Calu3 (cell line): ENCODE measurements at places on chromosomes 4 and X.
A peak's percentile ranks its signal among the peaks of the same experiment; 100 is the strongest.

DNA sequence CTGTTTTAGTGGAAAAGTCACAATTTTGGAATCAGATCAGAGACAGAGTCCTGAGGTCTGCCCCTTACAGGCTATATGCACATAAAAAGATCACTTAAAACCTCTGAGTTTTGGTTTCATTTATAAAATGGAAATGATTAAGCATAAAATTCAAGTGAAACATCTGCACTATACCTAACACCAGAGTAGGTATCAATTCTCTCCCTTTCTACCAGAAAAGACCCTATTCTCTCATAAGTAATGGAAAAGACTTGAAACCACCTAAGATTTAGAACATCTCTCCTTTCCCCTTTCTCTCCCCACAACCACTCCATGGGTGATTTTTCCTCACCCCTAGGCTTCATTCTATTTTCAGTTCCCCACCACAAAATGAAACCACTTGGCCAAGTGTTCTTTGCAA is 907 bp downstream of the LHFPL1 start:
- DNase-seq = no peak

- peak; percentile 55 for DNase-seq
Measured at GRCh38 chrX:12970691-12971202, 4.2 kb upstream of the TMSB4X start.

DNA sequence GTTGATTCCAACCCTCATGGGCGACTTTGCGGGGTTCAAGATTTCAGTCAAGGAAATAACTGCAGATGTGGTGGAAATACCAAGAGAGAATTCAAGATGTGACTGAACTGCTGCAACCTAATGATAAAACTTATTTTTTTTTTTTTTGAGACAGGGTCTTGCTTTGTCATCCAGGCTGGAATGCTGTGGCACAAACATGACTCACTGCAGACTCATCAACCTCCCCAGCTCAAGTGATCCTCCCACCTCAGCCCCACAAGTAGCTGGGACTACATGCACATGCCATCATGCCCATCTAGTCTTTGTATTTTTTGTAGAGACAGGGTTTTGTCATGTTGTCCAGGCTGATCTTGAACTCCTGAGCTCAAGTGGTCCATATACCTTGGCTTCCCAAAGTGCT is 19.5 kb upstream of the WDFY3 start:
- DNase-seq = no peak

DNA sequence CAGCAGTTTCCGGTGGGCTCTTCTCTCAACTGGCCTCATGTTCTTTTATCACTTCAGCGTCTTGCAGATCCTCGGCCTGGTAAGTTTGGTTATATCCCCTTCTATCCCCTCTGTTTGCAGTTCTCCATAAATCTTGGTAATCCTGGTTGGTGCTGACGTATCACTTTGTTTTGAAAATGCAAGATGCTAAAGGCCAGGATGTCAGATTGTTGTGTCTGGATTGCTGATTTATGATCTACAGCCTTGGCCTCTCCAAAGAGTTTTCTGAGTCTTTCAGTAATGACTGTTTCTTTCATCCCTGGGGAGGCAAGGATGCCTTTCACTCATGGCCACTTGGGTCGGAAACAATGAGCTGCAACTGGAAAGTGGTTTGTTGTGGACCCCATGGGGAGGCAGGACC is 146.4 kb downstream of the AMMECR1 start:
- DNase-seq = no peak

DNA sequence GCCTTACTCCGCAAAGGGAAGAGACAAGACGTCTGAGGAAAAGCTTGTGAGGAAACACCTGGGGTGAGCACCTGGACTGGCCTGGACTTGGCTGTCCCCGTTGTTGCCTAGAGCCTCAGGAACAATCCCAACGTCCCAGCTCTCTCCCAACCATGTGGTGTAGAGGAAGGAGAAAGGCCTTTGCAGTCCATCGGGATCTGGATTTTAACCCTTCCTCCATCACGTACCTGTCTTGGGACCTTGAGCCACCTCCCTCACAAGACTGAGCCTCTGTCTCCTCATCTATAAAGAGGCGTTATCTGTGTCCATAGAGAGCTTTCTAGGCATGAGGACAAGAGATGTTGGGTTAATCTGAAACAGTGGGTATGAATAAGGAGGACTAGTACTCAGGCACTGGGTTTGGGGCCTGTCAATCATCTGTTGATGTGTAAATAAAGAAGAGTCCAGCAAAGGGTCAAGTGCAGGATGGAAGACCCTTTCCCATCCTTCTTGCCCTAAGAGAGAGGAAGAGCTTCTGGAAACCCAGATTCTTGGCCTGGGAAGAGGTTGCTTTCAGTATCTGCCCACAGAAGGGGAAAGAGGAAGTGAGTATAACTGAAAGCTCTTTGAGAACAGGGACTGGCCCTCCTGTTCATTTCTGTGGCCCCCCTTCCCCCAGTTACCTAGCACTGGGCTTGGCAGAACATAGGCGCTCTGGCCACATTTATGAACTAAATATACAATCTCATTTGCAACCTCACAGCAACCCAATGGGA is 137.1 kb downstream of the PJA1 start:
- no peak for DNase-seq

DNA sequence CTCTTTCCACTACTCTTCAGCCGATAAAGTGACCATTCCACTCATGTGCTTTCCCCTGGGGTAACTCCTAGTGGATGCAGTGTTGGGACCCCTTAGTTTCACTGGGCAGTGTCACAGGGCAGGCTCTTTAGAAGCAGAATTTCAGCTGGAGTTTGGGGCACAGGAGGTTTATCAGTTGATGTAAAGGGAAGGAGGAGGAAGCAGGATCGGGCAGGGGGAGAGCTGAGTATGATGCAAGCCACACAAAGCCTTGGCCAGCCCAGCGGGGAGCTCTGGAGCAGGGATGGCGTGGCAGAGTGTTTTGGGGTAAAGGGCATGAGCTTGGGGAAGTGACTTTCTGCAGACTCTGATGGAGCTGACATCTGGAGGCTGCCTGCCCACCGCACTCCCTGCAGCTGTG is 19.3 kb downstream of the WDR13 start:
- DNase-seq = no peak

DNA sequence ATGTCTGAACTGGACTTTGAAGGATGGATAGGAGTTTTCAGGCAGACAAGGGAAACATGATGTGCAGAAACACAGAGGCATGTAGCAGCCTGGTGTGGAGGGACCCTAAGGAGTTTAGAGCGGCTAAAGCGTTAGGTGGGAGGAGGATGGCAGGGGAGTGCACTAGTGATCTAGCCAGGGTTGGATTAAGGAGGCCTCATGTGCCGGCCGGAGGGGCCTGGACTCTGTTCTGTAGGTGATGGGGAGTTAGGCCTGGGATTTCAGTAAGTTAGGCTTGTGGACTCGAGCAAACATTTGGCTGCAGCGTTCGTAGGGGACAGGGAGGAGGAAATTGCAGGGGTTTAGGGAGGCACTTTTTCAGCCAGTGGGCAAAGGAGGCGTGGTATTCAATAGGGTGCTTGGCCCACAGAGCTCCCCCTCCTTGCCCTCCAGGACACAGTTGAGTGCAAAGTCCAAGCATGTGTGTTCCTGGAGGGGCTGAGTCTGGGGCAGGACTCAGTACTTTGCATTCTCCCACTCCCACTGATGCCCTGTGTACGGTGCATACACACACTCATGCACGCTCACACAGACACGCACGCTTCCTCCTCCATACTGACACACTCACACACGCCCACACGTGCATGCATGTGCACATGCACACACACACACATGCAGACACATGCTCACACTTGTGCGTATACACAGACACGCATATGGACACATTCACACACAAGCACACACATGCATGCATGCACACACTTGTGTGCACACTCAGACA is 18.6 kb downstream of the PSAPL1 start:
- DNase-seq = no peak

- DNase-seq = no peak
Measured at GRCh38 chr4:189533603-189534002, 407.1 kb upstream of the FRG1 start.

GRCh38 chr4:55256787-55257186 is 89.3 kb upstream of the SRD5A3 start:
- DNase-seq = no peak

- no peak for DNase-seq
Measured at GRCh38 chr4:6362896-6363295, 93.2 kb downstream of the WFS1 start.

DNA sequence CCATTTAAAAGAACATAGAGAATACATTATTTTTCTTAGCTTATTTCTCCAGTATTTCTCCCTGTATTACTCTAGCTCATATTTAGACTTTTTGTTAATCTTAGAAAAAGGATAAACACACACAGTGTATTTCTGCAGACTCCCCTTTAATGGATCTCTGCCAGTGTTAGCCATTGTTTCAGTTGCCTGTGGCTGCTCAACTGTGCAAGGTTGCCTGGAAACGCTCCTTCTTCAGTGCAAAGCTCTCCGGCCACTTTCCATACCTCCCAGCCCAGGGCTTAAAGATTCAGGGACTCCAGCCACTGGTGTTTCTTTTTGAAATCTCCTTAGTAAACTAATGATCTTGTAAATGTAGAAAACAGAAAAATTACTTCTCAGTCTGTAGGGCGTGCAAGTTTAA is 104.9 kb downstream of the SLIT2 start:
- no peak for DNase-seq

GRCh38 chr4:85414972-85415371 is 60.0 kb upstream of the ARHGAP24 start:
- DNase-seq = no peak

- DNase-seq = no peak
Measured at GRCh38 chrX:20061855-20062254, 54.9 kb downstream of the MAP7D2 start.
